ENCODE measurements at places on chromosomes 2 and 18. TPM values are rescaled to one million over a fixed set of nuclear protein-coding genes. Genes with fewer than 3 reads are reported as not detected.

- DNase-seq, result no peak
These were observed 257.7 kb downstream of the ANAPC1 start for GRCh38 chr2:111626037-111626864.

GRCh38 chr2:36831185-36831584 lies 134.7 kb downstream of the VIT start:
- DNase-seq, result no peak

GRCh38 chr2:60423505-60423904 lies 129.9 kb downstream of the BCL11A start:
- no peak for DNase-seq

DNA sequence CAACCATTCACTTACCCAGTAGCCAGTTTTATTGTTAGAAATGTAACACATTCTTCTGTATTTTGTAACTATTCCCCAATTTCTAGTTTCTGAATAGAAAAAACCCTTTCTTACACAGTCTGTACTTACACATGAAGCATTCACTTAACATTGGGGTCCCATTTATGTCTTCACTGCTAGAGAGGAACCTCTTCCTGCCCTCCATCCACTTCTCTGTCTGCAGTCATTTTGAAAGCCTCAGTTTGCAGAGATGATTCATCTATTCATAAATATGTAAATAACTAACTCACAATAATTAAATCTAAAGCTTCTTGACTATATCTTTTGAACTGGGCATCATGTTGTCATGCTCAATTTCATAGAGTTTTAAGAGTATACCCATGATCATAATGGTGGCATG lies 55.9 kb downstream of the ZRANB3 start:
- no peak for DNase-seq

ICOS gene
- total RNA-seq, result 0.09 TPM

All from left cardiac atrium (tissue), 4 donors.